Activated CD4-positive, alpha-beta T cell treated with anti-CD3 and anti-CD28 coated beads for 36 hours (primary cell): ENCODE measurements at places on chromosomes 5 and 9. TPM values are rescaled to one million over a fixed set of nuclear protein-coding genes. Genes with fewer than 3 reads are reported as not detected.
A peak's percentile ranks its signal among the peaks of the same experiment; 100 is the strongest.

DNA sequence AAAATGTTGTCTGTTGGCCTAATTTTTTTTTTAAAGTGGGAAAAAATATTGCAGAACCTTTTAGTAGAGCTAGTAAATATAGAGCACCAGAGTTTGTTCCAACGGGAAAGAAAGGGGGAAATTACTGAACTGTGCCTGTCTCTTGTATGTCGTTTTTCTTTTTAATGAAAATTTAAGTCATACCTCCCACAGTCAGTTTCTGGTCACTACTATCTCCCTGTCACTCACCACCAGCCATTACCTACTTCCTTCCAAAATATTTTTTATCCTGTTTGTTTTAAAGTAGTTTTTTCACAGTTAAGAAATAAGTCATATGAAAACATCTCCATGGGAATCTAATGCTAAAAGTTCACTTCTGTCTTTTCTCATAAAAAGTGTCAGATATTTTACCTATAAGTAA is 21.3 kb downstream of the GPR151 start:
- H3K27ac ChIP-seq, result no peak overlapping the region
- no peaks in the 10 kb centered on the region for H3K27me3 ChIP-seq
- no peaks in the 10 kb centered on the region for H3K4me1 ChIP-seq
- H3K4me3 ChIP-seq, result no peak overlapping the region

DNA sequence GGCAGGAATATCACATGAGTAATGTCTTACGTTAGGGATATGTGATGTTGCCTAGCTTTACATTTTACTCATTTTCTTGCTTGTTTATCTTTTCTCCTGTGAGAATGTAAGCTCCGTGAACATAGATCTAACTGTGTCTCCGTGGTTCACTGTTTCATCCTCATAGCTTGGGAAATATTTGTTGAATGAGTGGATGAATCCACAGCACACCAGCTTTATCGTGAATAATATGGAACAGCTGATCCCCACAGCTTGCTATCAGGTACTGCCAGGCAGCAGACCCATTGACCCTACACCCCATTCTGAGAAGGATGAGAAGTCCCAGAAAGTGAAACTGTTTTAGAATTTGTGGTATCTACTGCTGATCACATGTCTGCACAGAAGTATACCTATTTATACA is 106.8 kb upstream of the FBN2 start:
- no peaks in the 10 kb centered on the region for H3K36me3 ChIP-seq
- no peaks in the 10 kb centered on the region for H3K4me1 ChIP-seq
- H3K27ac ChIP-seq, result no peak overlapping the region
- no peak overlapping the region for H3K4me3 ChIP-seq

The MYOZ3 gene
- 0.30 TPM for total RNA-seq

- DNase-seq, result no peak
- H3K4me1 ChIP-seq, result no peaks in the 10 kb centered on the region
- H3K36me3 ChIP-seq, result no peaks in the 10 kb centered on the region
- H3K27me3 ChIP-seq, result peaks cover 4% of the 10 kb centered on the region
- H3K4me3 ChIP-seq, result no peak overlapping the region
- H3K27ac ChIP-seq, result no peak overlapping the region
These were observed 14.4 kb upstream of the TRMT10B start for GRCh38 chr9:37739222-37739621.

The IL5 gene
- 0.69 TPM for total RNA-seq

DNA sequence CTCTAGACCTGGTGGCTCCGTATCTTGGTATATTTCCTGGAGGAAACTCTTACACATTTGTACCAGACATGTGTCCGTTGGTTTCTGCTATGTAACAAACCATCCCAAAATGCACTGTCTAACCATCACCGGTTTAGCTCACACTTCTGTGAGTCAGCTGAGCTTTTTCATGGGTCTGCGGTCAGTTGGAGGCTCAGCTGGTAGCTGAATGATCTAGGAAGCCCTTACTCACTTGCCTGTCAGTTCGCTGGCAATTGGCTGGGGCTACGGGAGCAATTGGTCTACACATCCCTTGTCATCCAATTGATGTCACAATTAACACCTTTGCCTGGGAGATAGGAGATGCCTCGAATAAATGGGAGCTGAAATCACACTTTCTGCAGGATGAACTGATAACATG is 11.6 kb upstream of the WHRN start:
- peak; percentile 28 for DNase-seq
- H3K27ac ChIP-seq, result no peak overlapping the region
- no peak overlapping the region for H3K4me3 ChIP-seq
- H3K36me3 ChIP-seq, result no peaks in the 10 kb centered on the region
- peaks cover 7% of the 10 kb centered on the region for H3K27me3 ChIP-seq
- peaks cover 5% of the 10 kb centered on the region for H3K4me1 ChIP-seq

DNA sequence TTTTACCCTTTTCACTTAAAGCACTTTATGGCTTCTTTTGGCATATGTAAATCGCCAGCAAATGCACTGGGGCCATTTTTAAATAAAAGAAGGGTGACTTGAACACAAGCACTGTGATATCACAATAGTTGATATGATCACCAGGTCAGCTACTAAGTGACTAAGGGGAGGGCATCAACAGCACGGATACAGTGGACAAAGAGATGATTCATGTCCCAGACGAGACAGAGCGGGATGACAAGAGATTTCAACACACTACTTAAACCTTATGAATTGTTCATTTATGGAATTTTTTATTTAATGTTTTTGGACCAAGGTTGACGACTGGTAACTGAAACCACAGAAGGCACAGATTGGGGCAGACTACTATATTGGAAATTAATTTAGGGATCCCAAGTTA is 54.1 kb downstream of the RORB start:
- H3K36me3 ChIP-seq, result no peaks in the 10 kb centered on the region
- H3K4me3 ChIP-seq, result no peak overlapping the region
- H3K27ac ChIP-seq, result no peak overlapping the region
- DNase-seq, result no peak
- H3K27me3 ChIP-seq, result no peaks in the 10 kb centered on the region

DNA sequence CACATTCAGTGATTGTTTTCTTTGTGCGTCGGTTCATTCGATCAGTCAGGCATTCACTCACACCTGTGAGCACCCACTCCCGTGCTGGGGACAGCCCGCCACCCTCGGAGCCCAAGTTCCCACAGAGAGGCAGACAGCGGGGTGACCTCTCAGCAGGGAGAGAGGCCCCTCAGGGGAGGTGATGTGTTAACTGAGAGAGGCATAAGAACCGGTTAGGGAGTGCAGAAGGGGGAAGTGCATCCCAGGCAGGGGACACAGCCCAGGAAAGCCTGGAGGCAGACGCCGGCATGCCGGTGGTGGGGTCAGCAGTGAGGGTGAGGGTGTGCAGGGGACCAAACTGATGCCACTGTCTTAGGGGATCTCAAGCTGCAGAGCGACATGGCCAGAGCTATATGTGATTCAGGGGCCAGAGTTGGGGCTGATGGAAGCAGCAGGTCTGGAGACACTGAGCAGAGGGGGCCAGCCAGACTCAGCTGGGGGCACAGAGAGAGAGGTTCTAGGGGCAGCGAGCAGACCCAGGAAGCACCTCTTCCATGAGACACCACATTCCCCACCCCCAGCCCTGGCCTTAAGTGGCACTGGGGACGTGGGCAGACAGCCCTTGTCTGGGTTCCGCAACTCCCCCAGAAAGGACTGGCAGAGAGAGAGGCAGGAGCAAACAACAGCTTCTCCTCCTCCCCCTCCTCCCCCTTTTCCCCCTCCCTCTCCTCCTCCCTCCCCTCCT is 35.9 kb downstream of the HK3 start:
- H3K4me1 ChIP-seq, result no peaks in the 10 kb centered on the region
- no peak for DNase-seq
- H3K36me3 ChIP-seq, result no peaks in the 10 kb centered on the region
- peaks cover 26% of the 10 kb centered on the region for H3K27me3 ChIP-seq
- no peak overlapping the region for H3K27ac ChIP-seq
- H3K4me3 ChIP-seq, result no peak overlapping the region

DNA sequence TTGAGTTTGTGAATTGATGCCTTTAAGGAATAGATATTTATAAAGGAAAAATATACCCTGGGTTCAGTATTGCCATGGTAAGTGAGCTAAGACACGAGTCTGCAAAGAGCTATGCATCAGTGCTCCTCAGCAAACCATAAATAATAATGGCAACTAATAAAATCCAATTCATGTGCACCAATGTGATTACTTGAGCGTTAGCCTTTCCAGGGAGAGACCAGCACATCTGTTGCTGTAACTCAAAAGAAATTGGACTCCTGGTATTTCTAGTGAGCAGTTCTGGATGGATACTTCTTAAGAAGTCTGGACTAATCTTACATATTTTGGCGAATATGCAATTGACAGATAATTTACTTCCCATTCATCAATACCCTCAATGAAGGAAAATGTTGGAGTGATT is 373.3 kb downstream of the ARHGEF28 start:
- H3K4me1 ChIP-seq, result no peaks in the 10 kb centered on the region
- H3K36me3 ChIP-seq, result no peaks in the 10 kb centered on the region
- H3K27me3 ChIP-seq, result peaks cover 6% of the 10 kb centered on the region
- H3K27ac ChIP-seq, result no peak overlapping the region
- H3K4me3 ChIP-seq, result no peak overlapping the region

The NRARP gene
- 2.1 TPM for total RNA-seq

GRCh38 chr5:50704730-50705129 is 38.3 kb downstream of the PARP8 start:
- no peak for DNase-seq
- H3K36me3 ChIP-seq, result peaks cover 11% of the 10 kb centered on the region
- peaks cover 81% of the 10 kb centered on the region for H3K4me1 ChIP-seq

GRCh38 chr9:112535811-112536210 is 49.2 kb downstream of the KIAA1958 start:
- no peaks in the 10 kb centered on the region for H3K4me1 ChIP-seq
- no peak overlapping the region for H3K27ac ChIP-seq
- H3K27me3 ChIP-seq, result no peaks in the 10 kb centered on the region
- no peak overlapping the region for H3K4me3 ChIP-seq

DNA sequence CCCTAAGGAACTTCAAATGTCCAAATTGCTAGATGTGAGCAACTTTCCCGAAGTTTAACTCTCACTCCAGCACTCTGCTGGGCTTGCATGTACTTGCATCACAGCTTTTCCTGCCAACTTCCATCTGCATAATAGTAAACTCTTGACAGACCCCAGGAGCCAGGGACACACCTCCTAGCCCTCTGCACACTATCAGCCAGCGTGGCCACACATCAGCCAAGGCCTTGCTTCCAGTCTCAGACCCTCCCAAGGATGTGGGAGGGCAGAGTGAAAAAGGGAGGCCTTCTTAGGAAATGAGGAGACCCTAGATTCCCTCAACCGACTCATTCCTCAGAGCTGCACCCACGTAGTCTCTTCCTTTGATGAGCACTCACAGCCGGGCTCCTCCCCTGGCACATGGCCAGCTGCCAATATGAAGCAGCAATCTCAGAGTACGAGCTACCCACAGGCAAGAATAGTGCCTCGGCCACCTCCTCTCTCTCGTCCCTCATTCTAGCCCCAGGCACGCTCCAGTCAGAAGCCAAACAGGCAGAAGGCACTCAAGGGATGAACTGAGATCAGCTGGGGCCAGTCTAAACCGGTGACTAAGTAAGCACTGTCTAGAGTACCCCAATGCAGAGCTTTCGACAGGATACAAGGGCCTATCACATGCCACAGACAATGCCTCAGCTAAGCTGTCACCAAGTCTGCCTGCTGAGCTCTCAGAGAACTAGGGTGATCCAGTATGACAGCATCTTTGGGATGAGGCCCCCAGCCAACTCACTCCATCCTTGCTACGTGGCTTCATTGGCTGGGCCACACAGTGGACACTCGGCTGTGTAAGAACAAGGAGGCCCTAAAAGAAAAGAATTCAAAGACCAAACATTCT is 2.3 kb downstream of the P4HA2 start:
- no peaks in the 10 kb centered on the region for H3K36me3 ChIP-seq
- no peak overlapping the region for H3K4me3 ChIP-seq
- no peak overlapping the region for H3K27ac ChIP-seq
